ENCODE measurements at places on chromosomes 4 and X. TPM values are rescaled to one million over a fixed set of nuclear protein-coding genes. Genes with fewer than 3 reads are reported as not detected.

The TRIM75 gene
- polyA plus RNA-seq = not detected

The WNK3 gene
- under 0.01 TPM for polyA plus RNA-seq

The MSX1 gene
- polyA plus RNA-seq = 3.8 TPM

The SHROOM2 gene
- polyA plus RNA-seq = 0.28 TPM

The PAGE2 gene
- not detected for polyA plus RNA-seq

The SLC9B1 gene
- 0.13 TPM for polyA plus RNA-seq

The MID2 gene
- 5.8 TPM for polyA plus RNA-seq

The TMEM154 gene
- polyA plus RNA-seq = under 0.01 TPM
